Stimulated activated CD4-positive, alpha-beta T cell treated with anti-CD3 and anti-CD28 coated beads, Interleukin-1b, Interleukin-23, amount 100 ng/mL, for 48 hours (primary cell): ENCODE measurements at places on chromosomes 6 and 20.

- no peak for DNase-seq
Measured at GRCh38 chr6:21802175-21802822, 208.7 kb downstream of the SOX4 start.

DNA sequence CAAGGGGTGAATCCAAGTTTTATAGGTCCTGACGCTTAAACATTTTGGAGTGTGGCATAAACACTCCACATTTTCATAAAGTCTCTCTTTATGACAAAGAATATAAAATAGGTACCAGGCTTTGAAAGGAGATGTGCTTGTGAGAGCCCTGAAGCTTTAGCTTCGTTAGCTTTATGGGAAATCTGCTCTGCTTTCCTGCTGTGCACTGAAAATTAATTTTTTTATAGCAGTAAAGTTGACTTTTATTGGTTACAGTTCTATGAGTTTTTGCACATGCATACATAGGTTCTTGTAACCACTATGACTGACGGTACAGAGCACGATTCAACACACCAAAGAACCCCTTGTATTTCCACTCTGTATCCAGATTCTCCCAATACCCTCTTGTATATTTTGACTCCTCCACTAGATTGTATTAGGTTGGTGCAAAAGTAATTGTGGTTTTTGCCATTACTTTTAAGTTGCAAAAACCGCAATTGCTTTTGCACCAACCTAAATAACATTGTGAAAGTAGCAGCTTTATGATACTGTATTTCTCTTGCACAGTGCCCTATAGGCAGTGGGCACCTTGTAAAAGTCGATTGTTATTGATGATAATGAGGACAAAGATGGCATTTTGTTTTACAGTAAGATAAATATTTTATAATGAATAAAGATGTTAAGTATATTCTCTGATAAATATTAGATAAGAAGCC is 145.2 kb upstream of the AKIRIN2 start:
- DNase-seq: no peak

DNA sequence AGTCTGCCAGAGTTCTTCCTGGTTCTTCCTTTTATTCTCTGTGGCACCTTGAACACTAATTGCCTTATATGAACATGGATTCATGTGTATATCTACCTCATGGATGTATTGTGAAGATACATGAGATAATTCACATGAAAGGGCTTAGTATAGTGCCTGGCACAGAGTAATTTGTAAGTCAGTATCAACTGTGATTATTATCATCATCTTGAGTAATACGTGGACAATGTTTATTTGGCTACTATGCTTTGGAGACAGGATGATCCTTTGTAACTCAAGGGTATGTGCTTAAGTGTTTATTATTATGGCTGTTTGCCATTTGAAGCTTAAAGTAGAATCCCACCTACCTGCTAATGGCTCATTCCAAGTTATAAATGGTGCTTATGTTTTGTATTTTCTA is 16.0 kb downstream of the DOP1A start:
- DNase-seq: no peak

GRCh38 chr6:95767897-95768463 is 190.6 kb downstream of the MANEA start:
- DNase-seq: no peak

GRCh38 chr6:30741063-30741779 is 1.3 kb downstream of the FLOT1 start:
- DNase-seq: no peak

DNA sequence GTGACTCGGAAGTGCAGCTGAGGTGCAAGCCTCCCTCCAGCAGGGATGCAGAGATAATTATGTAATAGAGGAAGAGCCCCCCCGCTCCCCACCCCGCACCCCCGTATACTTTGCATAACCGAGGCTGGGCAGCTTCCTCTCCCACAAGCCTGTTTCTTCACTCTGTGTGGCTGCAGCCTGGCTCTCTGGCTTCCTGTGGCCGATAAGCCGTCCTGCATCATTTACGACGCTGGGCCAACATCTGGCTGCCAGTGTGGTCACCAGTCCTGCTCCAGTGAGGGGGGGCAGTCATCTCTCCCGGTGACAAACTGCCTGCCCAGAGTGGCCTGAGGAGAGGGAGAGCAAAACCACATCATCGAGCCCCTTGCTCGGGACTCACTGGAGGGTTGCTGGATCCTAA is 59.2 kb downstream of the RBM38 start:
- no peak for DNase-seq

GRCh38 chr20:32832664-32833063 is 12.9 kb downstream of the MAPRE1 start:
- no peak for DNase-seq

- no peak for DNase-seq
Measured at GRCh38 chr6:84767526-84768201, 3.3 kb upstream of the TBX18 start.

- no peak for DNase-seq
Measured at GRCh38 chr20:57791966-57792365, 82.2 kb upstream of the PMEPA1 start.

- DNase-seq: no peak
Measured at GRCh38 chr6:150145830-150146229, 3.0 kb downstream of the PPP1R14C start.

DNA sequence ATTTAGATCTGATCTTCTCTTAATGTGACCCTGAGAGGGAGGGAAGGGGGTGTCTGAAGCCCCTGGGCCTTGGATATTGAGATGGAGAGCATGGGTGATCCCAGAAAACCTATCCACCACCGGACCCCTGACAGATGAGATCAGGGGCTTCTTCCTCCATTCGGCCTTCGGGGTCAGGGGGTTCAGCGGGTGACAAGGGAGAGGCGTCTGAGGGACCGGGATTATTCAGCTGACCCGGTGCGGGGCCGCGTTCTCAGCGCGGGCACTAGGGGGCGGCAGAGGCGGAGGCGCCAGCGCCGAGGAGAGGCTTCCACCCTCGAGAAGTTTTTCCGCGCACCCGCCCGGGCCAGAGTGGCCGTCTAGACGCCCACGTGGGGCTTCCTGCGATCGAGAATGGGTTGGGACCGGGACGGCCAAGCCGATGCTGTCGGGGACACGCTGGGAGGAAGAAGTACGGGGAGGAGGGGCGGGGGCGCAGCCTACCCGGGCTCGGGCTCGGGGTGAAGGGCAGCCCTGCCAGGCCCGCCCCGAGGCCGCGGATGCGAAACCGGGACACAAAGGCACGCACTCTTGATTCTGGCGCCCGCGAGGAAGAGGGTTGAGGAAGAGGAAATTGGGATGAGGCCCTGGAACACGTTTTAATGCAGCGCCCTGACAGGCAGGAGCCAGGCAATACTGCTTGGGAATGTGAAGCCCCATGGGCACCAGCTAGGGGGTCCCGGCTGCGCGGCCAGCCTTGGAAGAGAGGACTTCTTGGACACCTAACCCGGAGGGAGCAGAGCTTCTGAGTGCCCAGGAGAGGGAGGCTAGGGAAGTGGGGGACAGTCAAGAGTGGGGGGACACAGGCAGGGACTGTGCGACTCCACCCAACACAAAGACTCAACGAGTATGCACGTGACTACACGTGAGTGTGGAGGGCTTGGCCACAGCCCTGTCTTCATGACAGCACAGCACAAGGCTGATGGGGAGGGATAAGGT is 30.6 kb downstream of the COL11A2 start:
- peak; percentile 79 for DNase-seq

GRCh38 chr6:116685437-116685993 is 4.5 kb downstream of the KPNA5 start:
- DNase-seq: no peak

DNA sequence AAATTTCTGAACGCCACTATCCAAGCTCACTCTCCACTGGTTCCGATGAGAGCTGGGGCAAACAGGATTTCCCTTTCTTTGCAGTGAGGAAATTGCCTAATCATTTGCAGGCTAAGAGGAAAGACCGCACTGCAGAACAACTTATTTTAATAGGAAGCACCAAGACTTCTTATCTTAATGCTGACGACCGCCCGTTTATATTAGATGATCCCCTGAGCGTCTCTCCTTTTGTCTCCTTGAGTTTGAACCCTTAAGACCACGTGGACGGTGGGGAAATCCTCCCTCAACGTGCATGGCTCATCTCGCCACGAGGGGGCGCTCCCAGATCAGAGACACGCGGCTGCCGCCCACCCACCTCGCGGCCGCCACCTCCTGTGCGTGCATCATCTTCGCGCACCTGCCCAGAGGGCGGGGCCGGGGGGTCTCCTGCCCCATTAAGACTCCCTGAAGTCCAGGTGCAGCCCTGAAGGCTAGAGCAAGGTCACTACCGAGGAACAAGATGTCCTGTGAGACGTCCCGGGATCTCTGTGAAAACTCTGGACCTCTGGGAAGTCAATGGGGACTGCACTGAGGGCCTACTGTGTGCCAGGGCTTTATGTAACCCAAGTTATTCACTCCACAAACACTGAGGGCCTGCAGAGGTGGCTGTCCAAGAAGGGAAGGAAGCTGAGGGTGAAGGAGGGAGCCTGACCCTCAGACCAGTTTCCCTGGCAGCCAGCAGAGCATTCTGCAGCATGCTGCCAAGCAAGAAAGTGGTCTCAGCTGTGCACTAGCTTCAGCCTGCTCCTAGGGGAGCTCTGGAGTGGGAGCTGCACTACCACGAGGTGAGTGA is 28.1 kb downstream of the PDYN start:
- peak; percentile 86 for DNase-seq

- peak; percentile 64 for DNase-seq
Measured at GRCh38 chr6:148144917-148145521, 197.6 kb upstream of the SASH1 start.

GRCh38 chr6:15327271-15327670 is 81.4 kb downstream of the JARID2 start:
- DNase-seq: peak; percentile 55

- DNase-seq: no peak
Measured at GRCh38 chr6:165774903-165775601, 112.0 kb upstream of the PDE10A start.

DNA sequence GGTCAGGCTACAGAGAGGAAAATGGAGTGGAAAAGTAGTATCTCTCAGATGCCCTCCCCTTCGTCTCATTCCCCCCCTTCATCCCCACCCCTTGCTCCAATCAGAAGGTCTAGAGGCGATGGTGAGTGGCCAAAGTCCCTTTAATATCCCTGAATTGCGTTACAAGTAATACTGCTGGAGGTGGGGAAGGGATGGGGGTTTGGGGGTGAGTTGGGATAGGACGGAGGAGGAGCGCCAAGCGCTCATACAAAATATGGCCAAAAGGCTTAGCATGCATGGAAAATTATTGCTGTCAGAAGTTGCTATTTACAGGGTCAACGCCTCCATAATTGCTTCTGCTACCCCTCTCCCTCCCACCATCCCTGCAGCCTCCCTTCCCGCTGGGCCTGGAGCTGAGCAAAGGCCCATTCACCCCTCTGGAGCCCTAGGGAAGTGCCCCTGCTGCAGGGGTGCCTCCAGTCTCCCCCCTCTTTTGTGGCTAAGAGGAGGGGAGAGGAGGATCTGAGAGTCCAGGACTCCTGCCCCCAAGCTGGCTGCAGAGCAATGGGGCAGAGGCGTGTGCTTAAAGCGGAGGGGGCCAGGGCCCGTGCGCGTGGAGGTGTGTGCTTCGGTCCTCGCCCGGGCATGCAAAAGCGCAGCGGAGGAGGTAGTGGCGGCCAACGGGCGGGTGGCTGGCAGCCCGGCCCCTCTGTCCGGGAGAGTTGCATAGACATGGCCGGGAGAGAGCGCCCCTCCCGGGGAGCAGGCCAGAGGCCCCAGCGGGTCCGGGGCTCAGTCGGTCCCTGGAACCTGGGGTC is 8.7 kb upstream of the SRXN1 start:
- no peak for DNase-seq

- DNase-seq: peak; percentile 56
Measured at GRCh38 chr6:45709781-45710220, 305.9 kb downstream of the CLIC5 start.

DNA sequence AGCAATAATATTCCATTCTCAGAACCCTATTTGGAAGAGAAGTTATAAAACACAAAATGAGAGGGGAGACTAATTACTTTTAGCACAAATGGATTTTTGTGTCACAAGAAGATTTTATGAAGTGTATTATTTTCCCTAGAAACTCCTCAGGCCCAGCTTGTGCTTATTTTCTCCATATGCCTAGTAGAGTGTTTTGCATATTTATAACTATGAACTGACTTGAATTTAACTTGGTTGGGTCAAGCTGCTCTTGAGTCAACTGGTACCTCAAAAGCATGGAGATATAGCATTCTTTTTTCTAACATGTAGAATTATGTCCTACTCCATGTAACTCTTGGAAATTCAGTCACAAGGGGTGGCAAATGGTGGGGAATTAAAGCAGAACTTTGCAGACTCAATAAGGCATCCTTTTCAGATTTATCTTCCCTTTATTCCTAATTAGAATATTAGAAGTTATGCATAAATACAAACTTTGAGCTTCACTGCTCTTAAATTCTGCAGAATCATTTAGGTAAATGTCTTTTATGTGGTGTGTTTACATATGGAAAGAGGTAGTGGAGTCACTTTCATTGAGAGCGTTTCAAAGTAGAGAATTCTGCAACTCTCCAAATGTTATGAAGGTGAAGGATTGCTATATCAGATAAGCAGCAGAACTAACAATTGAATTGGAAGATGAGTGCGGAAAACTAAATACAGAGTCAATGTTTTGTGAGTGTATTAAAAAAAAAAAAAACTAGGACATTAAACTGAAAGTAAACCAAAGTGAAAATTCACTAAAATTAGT is 19.1 kb upstream of the CCN2 start:
- DNase-seq: no peak

GRCh38 chr6:80340280-80340679 is 233.8 kb downstream of the BCKDHB start:
- DNase-seq: no peak

GRCh38 chr6:144248476-144249301 is 36.4 kb upstream of the UTRN start:
- DNase-seq: peak; percentile 10

DNA sequence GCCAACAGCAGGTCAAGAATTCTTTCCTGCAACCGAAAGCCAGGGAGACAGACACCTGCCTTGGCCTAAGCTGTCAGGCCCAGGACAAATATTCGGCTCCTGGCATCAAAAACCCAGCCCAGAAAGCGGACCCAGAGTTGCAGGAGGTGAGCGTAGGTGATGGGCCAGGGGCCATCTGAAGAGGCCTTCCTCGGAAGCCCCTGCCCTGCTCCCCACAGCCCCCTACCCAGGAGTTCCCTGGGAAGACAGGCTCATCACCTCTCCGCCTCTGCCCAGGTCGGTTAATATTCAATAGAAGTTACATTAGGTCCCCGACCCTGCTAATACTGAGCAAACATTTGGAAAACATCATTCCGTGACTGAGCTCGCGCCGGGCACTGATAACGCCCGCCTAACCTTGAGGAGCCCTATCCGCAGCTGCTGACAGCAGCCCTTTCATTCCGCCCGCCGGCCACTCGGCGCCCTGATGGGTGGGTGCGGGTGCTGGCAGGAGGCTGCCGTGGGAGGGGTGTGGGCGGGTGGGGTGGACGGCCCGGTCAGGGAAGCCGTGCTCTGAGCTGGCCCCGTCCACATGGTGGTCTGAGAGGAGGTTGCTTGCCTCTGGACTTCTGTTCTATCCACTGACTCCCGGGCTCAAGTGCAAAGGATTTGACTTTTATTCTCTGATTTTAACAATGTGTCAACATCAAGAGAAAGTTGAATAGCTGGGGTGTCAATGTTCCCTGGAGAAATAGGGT is 55.7 kb downstream of the HNF4A start:
- DNase-seq: no peak

- peak; percentile 64 for DNase-seq
Measured at GRCh38 chr6:13431861-13432465, 55.4 kb downstream of the GFOD1 start.

- DNase-seq: no peak
Measured at GRCh38 chr6:11111769-11112437, 378 bp upstream of the ERVFRD-1 start.

GRCh38 chr20:34389206-34389953 is 26.3 kb downstream of the ITCH start:
- no peak for DNase-seq

GRCh38 chr20:34522969-34523871 is 7.0 kb downstream of the DYNLRB1 start:
- peak; percentile 50 for DNase-seq

GRCh38 chr20:44990425-44990824 is 24.1 kb downstream of the STK4 start:
- peak; percentile 77 for DNase-seq
